ENCODE measurements at places on chromosomes 3 and 15. TPM values are rescaled to one million over a fixed set of nuclear protein-coding genes. Genes with fewer than 3 reads are reported as not detected.

Gene SLC28A1
- total RNA-seq, result not detected

- no peak for DNase-seq
These were observed 67.0 kb upstream of the ABHD2 start for GRCh38 chr15:89021224-89021623.

- DNase-seq, result no peak
These were observed 74.2 kb downstream of the EPHB1 start for GRCh38 chr3:134869153-134869726.

- no peak for DNase-seq
These were observed 589.6 kb downstream of the PDCD6IP start for GRCh38 chr3:34387826-34388564.

- peak; percentile 78 for DNase-seq
These were observed 187.1 kb downstream of the PDE8A start for GRCh38 chr15:85168642-85169173.

DNA sequence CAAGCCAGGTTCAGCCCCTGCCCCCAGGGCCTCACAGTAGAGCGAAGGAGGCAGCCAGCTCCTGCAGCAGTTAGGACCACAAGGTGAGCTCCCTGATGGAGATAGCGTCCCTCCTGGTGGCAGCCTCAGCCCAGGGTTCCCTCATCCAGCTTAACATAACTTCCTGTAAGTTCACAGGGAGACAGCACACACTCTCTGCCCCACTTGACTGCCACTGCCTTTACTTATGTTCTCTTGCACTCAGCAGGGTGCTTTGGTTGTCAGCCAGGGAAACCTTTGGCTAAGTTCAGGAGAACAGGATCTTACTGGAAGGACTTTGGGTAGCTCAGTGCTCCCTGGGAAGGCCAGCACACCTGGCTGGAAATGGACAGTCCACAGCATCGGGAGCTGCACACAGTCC, 10.9 kb downstream of the KBTBD13 start:
- no peak for DNase-seq

DNA sequence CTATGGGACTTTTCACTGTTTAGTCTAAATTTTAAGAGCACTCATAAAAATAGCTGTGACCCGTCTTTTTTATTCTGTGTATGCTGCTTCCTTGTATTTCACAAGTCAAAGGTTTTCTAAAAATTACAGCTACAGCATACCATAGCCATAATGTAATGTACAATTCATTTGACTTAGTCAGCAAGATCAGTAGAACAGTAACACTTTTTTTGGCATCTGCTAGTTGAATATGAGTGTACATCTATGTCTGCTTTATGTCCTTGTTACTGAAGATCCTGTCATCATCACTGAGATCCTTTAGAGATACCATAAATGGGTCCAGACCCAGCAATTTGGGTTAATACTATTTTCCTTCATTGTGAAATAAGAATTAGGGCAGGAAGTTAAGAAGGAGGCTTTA, 42.2 kb downstream of the CMSS1 start:
- DNase-seq, result no peak
